ENCODE measurements at places on chromosomes 7 and 10.

DNA sequence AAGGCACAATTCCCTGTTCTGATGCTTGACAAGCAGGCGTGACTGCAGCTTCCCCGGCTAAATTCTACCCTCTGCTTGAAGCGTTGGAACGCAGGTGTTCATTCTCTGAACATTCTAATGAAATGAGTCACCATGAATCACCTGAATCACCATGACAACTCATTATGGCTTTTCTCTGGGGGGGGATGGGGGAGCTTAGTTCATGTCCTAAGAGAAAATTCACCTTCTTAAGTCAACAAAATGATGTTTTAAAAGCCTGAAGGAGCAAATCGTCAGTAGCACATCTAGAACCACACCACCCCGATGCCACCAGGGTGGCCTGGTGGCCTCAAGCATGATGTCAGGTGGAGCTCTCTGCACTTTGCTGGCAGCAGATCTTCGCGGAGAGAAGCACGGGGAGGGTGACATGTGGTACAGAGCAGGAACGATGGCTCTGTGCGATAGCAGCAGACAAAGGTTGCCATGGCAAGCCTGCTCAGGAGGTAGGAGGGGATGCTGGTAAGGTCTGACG, 33.7 kb downstream of the DDC start:
- DNase-seq, result no peak

DNA sequence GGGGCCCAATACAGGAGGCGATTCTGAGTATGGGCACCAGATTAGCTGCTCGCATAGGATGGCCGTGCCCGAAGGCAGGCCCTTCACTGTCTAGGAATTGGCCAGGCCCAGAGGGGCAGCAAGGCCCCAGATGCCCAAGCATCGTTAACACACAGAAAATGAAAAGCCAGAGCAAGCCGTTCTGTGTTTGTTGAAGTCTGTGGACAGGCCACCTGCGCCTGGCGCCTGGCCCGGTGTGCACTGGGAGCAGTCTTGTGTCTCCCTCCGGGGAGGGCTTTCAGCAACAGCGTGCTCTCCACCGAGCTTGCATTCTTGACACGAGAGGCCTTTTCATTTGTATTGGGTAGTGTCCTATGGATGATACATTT, 34.5 kb upstream of the TTYH3 start:
- no peak for DNase-seq

- DNase-seq, result no peak
These were observed 33.2 kb downstream of the MAD1L1 start for GRCh38 chr7:2199528-2199927.

DNA sequence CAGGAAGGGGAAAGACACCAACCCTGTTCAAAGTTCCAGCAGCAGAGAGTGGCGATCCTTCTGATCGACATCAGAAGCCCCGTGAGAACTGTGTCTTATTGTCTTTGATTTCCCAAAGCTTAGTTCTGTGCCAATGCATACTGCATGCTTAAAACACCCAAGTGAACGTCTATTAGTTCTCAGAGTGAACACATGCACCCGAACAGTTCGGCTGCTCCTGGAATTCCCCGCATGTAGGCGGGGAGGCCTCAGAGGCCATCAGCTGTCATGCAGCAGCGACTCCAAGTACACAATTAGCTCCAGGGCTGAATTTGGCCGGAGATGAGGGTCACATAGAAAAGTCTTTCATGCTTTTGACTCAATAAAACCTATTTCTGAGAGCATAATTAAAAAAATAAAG, 276.9 kb downstream of the ZMYND11 start:
- no peak for DNase-seq

DNA sequence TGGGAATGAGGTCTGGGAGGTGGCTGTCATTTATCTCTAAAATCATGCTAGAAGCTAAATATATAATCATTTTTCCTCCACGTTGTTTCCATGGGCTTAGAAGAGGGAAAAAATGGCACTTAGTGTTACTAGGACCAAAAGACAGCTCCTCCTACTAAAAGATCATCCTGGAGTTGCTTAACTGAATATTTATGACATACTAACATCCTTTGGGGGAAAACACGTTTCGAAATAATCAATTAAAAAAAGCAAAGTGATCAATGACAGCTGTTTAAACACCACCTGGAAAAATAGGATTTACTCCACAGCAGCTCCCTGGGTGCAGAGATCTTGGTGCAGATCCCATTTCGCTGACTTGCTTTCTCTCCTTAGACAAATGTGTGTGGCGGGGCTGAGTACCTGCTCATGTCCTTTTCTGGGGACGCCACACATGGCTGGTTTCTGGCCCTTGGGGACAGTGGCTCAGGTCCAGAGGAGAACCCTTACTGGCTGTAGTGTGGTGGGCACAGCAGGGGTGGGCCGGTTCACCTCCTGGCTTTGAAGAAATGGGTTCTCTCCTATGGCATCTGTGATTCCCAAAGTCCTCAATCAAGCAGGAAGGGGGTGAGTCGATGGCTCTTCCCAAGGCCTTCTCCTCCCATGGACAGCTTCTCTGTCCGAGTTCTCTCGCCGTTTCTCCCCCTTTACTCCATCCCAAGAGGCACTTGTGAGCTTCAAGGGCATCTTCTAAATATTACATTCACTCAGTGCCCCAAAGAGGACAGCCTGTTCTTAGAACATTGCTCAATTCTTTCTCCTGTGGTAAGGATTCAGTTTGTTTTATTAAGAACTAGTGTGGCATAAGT, 156.4 kb upstream of the KLF14 start:
- DNase-seq, result no peak

GRCh38 chr10:102767428-102768160, 23.8 kb downstream of the WBP1L start:
- DNase-seq, result no peak

- DNase-seq, result peak; percentile 43
These were observed 561 bp upstream of the HNRNPF start for GRCh38 chr10:43409385-43410109.

GRCh38 chr10:130218936-130219335, 82.7 kb downstream of the GLRX3 start:
- DNase-seq, result no peak

DNA sequence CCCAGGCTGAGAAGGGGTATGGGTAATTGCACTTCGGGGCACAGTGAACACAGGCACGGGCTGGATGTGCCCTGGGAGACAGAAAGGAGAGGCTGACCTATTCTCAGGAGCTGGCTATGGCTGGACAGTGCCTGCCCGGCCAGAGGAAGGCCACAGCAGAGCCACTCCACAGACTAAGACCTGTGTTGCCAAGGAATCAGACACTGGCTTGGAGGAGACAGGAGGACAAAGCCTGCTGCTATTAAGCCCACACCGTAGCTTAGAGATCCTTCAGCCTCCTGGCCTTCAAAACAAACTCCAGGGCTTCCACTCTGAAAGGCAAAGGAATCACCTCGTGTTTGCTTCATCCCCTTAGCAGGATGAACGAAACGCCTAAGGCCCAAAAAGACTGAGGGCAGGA, 82.2 kb downstream of the ALOX5 start:
- no peak for DNase-seq

DNA sequence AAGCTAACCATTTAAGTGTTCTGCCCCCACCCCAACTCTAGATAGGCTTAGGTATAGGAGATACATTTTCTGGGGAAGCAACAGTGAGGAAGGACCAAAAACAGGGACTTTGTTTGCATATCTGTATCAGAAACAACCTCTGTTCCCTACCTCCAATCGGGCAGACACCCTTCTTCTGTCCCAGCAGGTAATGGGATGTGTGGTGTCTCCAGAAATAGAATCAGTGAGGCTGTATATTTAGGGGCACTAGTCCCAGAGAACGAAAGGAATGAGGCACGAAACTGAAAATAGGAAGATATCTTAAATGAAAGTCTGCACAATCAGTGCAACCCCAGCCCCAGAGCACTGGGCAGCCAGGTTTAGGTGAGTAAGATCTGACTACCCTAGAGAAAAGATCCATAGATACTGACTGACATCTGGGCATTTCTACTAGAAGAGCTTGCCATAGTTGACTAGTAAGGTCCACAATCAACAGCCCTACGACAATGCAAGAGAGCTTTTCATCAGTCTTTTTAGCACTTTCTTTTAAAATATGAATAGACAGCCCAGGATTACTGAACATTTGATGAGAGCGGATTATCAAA, 28.1 kb downstream of the PLEKHA1 start:
- no peak for DNase-seq

DNA sequence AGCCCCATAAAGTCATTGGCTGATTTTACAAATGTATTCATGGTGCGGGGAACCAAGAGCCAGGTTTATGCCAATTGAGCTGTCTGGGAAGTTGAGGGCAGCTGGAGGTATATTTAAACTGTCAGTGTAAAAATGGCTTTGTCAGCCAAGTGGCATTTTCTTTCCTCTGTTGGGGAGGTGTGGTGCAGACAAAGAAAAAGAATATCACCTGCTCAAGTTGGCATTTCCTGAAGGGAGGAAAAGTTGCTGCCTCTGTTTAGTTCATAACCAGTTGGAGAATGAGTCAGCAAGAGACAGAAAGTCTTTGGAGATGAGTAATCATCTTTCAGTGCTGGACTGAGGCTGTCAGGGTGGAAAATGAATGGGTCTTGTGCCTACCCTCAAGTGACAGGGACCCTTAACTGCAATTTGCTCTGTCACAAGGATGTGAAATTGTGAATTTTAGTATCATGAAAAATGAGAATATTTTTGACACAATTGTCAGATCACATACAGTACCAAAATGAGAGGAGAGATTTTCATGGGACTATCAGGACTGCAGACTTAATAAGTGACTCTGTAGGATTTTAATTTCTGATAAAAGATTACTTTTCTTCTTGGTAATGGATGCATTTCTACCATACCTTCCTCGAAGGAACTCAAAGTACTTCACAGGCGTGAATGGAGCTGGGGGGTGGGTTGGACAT, 137.3 kb downstream of the ANLN start:
- DNase-seq, result no peak

All from activated B cell treated with CpG ODN at 0.5 μM for 24 hours (primary cell).